ENCODE measurements at places on chromosomes 6 and 20.

DNA sequence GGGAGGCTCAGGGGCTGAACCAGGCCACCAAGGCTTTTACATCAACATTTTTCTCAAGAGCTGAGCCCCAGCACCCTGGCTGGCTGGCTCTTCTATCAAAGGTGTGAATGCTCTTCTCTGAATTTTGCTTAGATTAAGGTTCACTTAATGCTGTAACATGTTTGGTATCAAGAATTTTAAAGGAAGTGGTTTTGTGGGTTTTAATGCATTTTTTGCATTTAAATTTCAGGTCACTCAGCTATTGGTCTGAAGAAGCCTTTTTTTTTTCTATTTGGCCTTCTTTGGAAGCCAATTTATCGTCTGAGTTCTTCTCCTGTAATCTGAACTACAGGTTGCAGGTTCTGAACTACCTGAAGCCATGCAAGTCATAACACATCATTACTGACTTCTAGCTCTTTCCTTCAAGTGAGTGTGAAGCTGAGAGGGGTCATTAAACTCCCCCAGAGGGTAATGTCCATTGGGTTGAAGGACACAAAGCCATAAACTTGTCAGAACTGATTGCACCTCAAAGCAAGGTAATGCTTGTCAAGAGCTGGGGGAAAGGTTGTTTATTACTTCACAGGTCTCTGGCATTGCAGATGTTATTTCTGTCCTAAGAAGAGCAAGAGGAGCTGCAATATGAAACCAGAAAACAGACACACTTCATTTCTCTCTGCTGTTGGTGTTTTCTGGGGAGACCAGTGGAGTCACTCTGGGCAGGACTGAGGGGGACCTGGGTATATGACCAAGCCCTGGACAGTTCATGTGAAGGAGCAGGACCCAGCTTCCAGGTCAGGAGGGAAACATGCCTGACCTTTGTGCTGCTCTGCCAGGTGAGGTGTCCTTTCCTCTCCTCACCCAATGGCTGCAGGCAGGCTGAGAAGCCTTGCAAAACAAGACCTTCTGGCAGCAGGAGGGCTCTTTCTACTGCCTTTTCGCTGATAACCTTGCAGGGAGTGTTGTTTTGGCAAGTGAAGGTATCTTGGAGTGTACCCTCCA, 26.1 kb upstream of the NEDD9 start:
- no peak for DNase-seq

- DNase-seq = no peak
Measured at GRCh38 chr6:137900815-137901214, 33.8 kb downstream of the TNFAIP3 start.

DNA sequence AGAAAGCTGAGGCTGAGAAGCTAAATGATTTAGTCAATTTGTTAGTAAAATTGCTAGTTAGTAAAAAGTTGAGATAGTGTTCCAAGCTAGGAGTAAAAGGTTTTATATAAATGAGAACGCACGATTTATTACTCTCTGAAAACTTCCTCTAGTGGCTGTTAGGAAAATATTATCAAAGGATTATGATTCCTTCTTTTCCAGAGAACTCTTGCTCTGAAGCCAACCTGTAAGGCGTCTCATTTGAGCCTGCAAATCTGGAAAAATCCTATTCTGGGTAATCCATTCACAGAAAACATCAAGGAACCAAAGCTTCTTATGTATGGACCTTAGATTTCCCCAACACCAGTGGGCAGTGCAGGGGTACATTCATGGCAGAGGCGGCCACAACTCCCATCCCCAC, 252.7 kb downstream of the SOD2 start:
- no peak for DNase-seq

DNA sequence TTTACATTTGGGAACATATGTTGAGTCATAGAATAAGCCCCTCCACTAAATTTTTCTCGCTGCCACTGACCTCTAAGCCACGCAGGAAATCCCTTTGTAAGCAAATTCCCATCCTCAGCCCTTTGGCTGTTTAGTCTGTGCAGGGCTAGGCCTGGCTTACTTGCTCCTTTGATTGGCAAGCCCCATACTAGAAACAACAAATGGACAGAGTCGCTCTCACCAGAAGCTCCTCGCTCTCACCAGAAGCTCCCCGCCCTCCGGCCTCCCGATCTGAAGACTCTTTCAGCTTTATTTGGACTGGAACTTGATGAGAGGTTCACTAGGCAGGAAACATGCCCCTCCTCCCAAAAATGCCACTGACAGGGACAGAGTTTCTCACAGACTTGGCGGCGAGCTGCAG, 149.2 kb upstream of the EXOC2 start:
- DNase-seq = no peak

- DNase-seq = no peak
Measured at GRCh38 chr6:36970892-36971842, 14.8 kb downstream of the MTCH1 start.

- peak; percentile 63 for DNase-seq
Measured at GRCh38 chr6:33768644-33769120, 20.2 kb downstream of the LEMD2 start.

DNA sequence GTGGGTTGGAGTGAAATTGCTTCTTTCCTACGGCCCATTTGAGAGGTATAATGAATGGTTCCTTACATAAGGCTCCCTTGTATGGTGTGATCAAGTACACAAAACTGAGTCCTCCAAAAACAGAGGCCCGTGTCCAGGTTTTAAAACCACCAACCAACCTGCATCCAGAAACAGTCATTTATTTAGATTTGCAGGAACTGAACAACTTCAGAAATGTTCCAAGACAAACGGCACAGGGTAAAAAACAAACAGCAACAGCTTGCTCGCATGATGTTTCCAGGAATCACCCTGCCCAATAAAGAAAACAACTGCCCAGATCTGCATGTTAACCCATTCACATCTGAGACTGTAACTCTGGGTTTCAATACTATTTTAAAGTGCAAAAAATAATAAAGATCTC, 40.2 kb upstream of the TRAM2 start:
- no peak for DNase-seq

All from hematopoietic multipotent progenitor cell treated with erythropoietin and hydrocortisone succinate and interleukin-3 and kit ligand, for 15 days (in vitro differentiated cells).